Trophoblast cell (in vitro differentiated cells and primary cell): ENCODE measurements at places on chromosomes 6 and 20.

DNA sequence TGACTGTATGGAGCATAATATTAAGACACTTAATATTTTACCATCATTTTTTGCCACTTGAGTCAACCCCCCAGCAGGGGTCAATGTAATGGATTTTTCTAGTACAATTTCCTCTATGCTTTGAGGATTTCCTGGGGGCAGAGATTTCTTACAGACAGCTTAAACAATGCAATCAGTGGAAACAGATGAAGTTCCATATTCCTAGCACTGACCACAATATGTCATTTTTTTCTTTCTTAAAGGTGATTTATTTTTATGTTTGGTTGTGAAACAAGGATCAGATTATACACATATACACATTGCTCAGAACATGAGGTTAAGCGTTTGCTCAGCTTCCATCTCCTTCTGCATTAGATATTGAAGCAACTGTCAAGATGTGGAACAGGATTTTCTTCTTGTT is 82.0 kb upstream of the ID4 start:
- no peaks in the 10 kb centered on the region for H3K36me3 ChIP-seq
- H3K27me3 ChIP-seq = no peaks in the 10 kb centered on the region
- no peak overlapping the region for H3K4me3 ChIP-seq
- H3K27ac ChIP-seq = no peak overlapping the region
- peaks cover 4% of the 10 kb centered on the region for H3K4me1 ChIP-seq

GRCh38 chr6:3455147-3455568 is 1.7 kb downstream of the SLC22A23 start:
- H3K27ac ChIP-seq = no peak overlapping the region
- H3K4me3 ChIP-seq = peak overlapping the region; percentile 81
- H3K36me3 ChIP-seq = no peaks in the 10 kb centered on the region
- H3K4me1 ChIP-seq = peaks cover 8% of the 10 kb centered on the region
- H3K27me3 ChIP-seq = no peaks in the 10 kb centered on the region
- no peak for DNase-seq

DNA sequence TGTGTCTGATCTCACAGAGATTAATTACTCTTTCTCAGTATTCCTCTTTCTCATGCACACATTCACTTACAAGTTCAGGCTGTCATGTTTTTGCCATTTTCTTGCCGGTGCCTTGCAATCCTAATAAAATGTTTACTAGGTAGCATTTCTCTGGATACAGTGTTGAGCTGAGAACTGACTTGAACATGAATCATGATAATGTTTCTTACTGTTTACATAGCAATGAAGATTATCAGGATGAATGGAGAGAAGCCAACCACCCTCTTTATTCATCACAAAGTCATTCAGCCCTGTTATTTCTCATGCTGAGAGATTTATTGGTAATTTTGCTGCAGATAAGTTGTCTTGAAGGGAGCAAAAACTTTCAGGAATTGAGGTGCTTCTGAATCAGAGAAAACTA is 185.5 kb upstream of the ECI2 start:
- no peak overlapping the region for H3K4me3 ChIP-seq
- peak; percentile 83 for DNase-seq
- no peaks in the 10 kb centered on the region for H3K36me3 ChIP-seq
- peak overlapping the region; percentile 28 for H3K27ac ChIP-seq

GRCh38 chr6:161459008-161459615 is 185.3 kb upstream of the AGPAT4 start:
- H3K27ac ChIP-seq = peak overlapping the region; percentile 45
- no peak for DNase-seq
- no peak overlapping the region for H3K4me3 ChIP-seq
- no peaks in the 10 kb centered on the region for H3K36me3 ChIP-seq
- H3K4me1 ChIP-seq = peaks cover 5% of the 10 kb centered on the region

DNA sequence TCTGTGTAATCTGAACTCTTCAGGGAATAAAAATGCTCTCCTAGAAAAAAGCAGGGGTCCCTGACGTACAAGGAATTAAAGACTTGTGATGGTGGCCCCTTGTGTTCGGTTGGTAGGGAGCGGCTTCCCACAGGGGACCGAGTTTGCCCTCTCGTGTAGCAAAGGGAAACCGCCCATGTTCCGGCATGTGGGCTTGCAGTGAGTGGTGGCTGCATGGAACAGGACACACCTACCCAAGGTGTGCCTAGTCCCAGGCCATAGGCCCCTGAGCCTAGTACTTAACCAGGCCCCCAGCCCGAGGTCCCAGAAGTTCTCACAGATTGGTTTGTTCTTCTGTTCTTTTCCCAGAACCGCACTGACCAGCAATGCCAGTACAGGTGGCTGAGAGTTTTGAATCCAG is 15.5 kb downstream of the MYBL2 start:
- H3K27ac ChIP-seq = no peak overlapping the region
- no peak overlapping the region for H3K4me3 ChIP-seq
- DNase-seq = no peak
- peaks cover 31% of the 10 kb centered on the region for H3K36me3 ChIP-seq
- no peaks in the 10 kb centered on the region for H3K27me3 ChIP-seq

DNA sequence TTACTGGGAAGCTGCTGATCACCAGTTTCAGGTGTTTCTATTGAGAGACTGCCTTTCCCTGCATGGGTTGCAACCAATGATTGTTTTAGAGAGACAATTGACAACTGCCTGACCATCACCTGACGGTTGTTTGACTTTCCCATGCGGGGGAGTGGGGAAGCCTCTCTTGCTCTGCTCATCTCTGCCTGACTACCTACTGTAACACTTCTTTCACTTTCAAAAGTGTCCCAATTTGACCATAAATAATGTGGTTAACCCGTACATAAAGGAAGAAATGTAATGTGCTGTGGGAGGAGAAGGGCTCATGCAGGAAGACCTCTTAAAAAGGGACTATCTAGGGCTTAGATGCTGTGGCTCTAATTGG is 122.1 kb upstream of the PHACTR1 start:
- no peaks in the 10 kb centered on the region for H3K27me3 ChIP-seq
- no peaks in the 10 kb centered on the region for H3K4me1 ChIP-seq
- no peak for DNase-seq

DNA sequence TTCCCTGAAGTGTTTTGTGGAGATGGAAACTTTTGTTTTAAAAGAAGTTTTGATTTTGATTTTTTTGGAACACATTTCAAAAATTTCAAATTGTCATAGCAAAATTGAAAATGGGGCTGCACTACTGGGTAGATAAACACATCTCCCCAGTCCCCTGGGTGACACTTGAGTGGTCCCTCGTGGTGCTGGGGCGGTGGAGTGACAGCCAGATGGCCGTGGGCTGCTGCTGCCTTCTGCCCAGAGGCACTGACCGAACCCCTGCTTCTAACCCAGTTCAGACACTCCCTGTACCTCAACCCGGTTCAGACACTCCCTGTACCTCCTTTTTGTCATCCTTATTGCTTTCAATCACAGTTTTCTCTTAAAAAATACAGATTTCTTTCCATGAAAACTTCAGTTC is 69.9 kb upstream of the SYNJ2 start:
- H3K27me3 ChIP-seq = no peaks in the 10 kb centered on the region
- no peak overlapping the region for H3K27ac ChIP-seq
- no peak overlapping the region for H3K4me3 ChIP-seq
- no peak for DNase-seq
- H3K4me1 ChIP-seq = no peaks in the 10 kb centered on the region

- no peak overlapping the region for H3K4me3 ChIP-seq
- no peak overlapping the region for H3K27ac ChIP-seq
- H3K4me1 ChIP-seq = no peaks in the 10 kb centered on the region
These were observed 36.4 kb upstream of the SLC17A4 start for GRCh38 chr6:25717866-25718740.

DNA sequence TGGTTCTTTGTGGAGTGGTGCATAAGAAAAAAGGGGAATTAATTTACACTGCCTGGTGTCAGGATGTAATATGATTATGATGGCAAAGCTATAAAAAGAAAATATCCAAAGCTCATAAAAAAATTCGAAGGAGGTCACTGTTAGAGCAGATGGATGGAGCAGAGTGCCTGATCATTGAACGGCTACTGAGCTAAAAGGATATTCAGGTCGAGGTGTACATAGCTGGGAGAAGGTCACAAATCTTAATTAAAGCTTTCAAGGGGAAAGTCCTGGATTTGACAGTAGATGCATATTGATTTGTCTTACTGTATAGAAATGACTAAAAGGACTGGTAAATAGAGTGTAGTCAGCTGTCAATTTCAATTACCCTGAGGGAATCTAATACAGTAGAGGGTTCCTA is 84.4 kb downstream of the PKIB start:
- no peaks in the 10 kb centered on the region for H3K27me3 ChIP-seq
- H3K4me1 ChIP-seq = peaks cover 21% of the 10 kb centered on the region
- H3K36me3 ChIP-seq = no peaks in the 10 kb centered on the region
- H3K27ac ChIP-seq = no peak overlapping the region

DNA sequence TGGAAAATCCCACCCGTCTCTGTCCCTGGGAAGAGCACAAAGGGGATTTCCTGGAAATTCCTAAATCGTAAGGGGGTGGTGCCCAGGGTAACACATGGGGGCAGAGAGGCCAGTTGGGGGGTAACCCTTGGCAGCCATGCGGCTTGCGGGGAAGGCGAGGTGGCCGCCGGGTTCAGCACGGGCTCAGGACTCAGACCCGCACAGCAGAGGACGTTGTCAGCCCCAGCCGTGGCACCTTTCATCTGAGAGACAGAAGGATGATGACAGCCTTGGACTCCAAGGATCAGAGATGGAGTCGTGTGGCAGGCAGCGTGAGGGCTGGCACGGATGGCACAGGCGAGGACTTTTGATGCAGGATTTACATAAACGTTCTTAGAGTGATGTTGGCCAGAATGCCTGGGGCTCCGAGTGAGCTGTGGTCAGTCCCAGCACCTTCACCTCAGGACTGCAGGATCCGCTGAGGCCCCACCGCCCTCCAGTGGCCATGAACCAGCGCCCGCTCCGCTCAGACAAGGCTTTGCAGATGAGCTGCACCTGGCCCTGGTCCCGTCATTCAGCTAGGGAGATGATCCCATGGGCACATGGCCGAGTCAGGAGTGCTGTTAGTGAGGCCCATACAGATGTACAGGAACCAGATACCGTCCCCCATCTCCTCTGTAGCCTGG is 190.3 kb downstream of the TAF4 start:
- H3K27ac ChIP-seq = no peak overlapping the region
- H3K4me1 ChIP-seq = no peaks in the 10 kb centered on the region
- H3K36me3 ChIP-seq = no peaks in the 10 kb centered on the region
- H3K27me3 ChIP-seq = no peaks in the 10 kb centered on the region
- no peak for DNase-seq
- no peak overlapping the region for H3K4me3 ChIP-seq

DNA sequence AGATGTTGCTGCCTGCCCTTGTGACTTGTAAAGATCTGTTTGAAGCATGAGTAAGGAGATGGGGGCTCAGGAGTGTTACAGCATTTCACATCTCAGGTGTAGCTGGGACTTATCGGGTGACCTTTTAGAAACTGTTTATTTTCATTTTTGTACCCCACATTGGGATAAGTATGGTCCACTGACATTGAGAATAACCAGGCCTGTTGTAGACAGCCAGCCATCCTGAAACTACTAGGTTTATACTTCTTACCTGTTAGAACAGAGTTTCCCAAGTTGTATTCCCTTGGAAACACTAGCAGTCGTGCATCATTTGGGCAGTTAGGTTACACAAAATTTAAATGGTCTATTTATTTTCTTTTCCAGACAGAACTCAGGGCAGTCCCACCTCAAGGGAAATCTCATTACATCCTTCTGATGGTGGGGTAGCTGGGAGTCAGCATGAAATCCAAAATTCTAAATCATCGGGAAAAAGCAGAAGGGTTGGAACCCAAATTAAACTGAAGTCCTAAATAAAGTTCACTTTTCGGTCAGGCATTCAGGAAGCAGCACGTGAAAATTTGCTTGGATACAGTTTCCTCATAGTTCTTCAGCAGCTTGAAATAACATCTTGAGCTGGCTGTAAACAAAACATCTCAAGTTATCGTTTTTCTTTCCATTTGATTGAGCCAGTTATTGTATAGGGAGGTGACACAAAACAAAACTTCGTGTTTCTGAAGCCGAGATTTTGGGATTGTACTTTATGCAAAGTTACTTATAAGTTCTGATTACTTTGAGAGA is 30.5 kb downstream of the FOXO3 start:
- no peaks in the 10 kb centered on the region for H3K27me3 ChIP-seq
- DNase-seq = no peak
- H3K36me3 ChIP-seq = no peaks in the 10 kb centered on the region
- H3K4me3 ChIP-seq = no peak overlapping the region

- no peaks in the 10 kb centered on the region for H3K4me1 ChIP-seq
- no peak overlapping the region for H3K27ac ChIP-seq
- no peak for DNase-seq
- no peaks in the 10 kb centered on the region for H3K27me3 ChIP-seq
These were observed 118.8 kb downstream of the BMP5 start for GRCh38 chr6:55756531-55757031.

GRCh38 chr6:166343150-166343487 is 774 bp upstream of the SFT2D1 start:
- H3K4me1 ChIP-seq = peaks cover 3% of the 10 kb centered on the region
- H3K27me3 ChIP-seq = no peaks in the 10 kb centered on the region
- peak overlapping the region; percentile 96 for H3K27ac ChIP-seq

GRCh38 chr20:62143081-62143956 is at the start of the genes PSMA7 and SS18L1:
Gene PSMA7, minus strand, starts transcription at chr20:62143394. Its CDS starts 91 bp downstream, at chr20:62143303.
Gene SS18L1, plus strand, starts transcription at chr20:62143769. Its CDS starts 52 bp downstream, at chr20:62143821.
- H3K4me3 ChIP-seq = peak within 1 kb of the TSS; percentile 99
- DNase-seq = peak; percentile 73
- peaks cover 40% of the 10 kb centered on the region for H3K36me3 ChIP-seq
- H3K27ac ChIP-seq = peak within 1 kb of the TSS; percentile 96
- H3K27me3 ChIP-seq = no peaks in the 10 kb centered on the region
- H3K4me1 ChIP-seq = peaks cover 14% of the 10 kb centered on the region

DNA sequence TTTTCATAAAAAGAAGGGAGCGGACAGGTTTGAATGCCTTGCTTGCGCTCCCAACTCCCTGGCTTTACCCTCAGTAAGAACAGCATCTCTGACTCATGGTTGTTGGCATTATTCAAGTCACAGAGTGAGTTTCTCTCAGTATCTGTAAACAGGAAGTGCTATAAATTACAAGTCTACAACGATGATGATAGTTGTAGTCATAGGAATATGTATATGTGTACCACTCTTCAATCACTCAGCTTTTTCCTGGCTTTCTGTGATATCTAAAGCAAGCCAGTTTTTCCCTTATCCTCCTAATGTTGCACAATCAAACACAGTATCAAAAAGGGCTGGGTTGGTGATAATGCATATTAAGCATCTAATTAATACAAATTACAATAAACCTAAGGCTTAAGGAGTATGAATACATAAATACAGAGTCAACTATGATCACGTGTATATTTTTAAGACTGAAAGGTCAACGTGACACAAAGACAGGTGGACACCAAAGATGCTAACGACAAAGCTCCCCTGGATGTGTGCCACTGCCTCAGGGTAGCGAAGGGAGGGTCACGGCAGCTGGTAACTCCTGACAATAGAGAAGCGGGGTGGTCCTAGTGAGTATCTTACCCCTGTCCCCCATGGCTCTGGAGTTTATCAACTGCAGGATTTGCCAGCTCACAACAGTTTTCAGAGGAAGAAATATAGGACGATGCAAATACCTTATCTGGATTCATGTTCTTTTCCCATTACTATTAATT is 202.8 kb downstream of the BTBD9 start:
- H3K27ac ChIP-seq = no peak overlapping the region
- no peaks in the 10 kb centered on the region for H3K36me3 ChIP-seq
- no peak for DNase-seq
- H3K4me3 ChIP-seq = no peak overlapping the region
